ENCODE measurements at places on chromosomes 16 and 17.

- no peak for DNase-seq
These were observed 1380.5 kb upstream of the CDH8 start for GRCh38 chr16:63416712-63417111.

- peak; percentile 58 for DNase-seq
These were observed 2.3 kb downstream of the BAHCC1 start for GRCh38 chr17:81397314-81398175.

DNA sequence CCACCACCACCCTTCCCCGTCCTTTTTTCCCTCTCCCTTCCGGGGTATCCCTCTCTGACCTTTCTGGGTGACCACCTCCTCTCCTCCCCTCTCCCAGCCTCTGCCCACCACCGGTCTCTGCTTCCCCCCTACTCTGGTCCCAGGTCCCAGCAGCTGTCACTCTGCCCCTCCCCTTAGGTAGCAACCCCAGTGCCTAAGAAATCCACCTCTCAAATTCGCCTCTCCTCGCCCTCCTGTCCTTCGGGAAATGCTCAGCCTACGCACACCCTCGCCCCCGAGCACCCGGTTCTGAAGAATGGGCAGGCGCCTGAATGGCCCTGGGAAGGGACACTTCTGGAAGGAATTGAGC is 775 bp upstream of the SP6 start:
- DNase-seq, result no peak

DNA sequence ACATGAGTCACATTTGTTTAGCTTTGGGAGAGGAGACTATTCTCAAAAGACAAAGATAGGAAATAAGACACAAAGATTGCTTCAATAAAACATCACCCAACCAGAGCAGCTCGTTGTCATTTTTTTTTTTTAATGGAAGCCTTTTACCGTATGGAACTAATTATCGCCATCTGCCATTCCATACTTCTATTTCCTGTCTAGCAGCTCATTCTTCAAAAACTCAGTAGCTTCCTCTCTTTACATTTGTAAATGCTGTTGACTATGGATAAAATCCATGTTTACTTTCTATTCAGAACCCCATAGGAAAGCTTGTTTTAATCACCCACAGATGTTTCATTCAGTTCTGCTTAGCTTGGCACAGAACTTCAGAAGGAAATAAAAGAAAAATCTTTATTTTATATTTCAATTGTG is 110.0 kb upstream of the PSMD7 start:
- DNase-seq, result no peak

DNA sequence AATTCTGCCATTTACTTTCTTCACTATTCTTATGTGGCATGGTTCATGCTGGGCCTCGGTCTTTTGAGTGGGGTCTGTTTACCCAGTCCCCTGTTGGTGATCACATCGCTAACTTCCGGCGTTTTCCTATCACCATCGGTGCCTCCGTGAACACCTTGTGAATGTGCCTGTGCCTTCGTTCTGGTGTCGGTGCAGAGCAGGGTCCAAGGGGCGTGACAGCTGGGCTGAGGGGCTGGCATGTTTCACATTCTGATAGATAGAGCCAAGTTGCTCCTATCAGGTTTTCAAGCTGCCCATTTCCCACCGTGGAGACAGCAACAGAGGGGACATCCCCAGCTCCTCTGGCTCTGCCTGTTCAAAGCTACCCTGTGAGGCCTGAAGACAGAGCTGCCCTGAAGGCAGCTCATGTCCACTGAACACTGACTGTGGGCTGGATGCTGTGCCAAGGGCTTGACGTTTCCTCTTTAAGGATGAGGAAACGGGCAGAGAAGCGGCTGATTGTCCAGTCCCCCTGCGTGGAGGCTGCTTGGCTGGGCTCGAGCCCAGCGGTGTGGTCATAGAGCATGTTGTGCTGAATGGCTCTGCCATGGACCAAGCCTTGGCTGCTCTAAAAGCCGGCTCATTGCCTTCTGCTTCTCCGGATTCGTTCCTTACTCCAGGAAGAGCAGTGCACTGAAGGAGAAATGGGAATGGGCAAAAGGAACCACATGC is 17.0 kb downstream of the DHODH start:
- no peak for DNase-seq

GRCh38 chr16:11347831-11348230 is 2.6 kb downstream of the RMI2 start:
- DNase-seq, result no peak

- DNase-seq, result no peak
These were observed 32.7 kb upstream of the SLC6A2 start for GRCh38 chr16:55622930-55623561.

- DNase-seq, result peak; percentile 72
These were observed 87.8 kb upstream of the NOL11 start for GRCh38 chr17:67629971-67630320.

- DNase-seq, result peak; percentile 30
These were observed 14.0 kb upstream of the SPHK1 start for GRCh38 chr17:76370261-76370993.

DNA sequence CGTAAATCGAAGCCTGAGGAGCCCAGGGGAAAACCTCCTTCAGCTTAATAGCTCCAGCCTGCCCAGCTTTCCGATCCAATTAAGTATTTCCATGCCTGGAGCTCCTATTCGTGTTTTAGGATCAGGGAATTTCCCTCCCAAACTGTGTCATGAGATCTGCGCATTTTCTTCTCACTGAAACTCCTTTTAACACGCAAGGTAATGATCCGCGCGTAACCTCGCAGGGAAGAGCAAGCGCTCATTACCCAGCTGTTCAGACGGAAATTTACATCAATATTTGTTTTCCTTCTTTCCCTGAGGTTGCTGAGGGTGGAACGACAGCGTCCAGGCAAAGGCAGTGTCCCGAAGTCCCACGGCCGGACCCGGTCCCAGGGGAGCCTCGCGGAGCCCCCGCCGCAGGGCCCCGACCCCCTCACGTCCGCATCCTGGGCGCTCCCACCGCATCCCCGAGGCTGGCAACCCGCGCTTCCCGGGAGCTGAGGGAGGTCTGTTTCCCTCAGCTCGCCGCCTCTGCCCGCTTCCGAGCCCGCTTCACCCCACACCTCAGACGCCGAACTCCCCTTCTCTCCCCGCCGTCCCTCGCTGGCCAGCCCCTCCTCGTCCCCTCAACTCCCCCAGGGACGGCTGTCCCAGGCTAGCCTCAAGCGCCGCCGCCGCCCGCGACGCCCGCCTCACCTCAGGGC is 415 bp downstream of the ABCA5 start:
- DNase-seq, result no peak

- no peak for DNase-seq
These were observed 698 bp downstream of the CD300C start for GRCh38 chr17:74544991-74545842.

GRCh38 chr16:707062-707538 is 1.5 kb upstream of the FBXL16 start:
- DNase-seq, result no peak

DNA sequence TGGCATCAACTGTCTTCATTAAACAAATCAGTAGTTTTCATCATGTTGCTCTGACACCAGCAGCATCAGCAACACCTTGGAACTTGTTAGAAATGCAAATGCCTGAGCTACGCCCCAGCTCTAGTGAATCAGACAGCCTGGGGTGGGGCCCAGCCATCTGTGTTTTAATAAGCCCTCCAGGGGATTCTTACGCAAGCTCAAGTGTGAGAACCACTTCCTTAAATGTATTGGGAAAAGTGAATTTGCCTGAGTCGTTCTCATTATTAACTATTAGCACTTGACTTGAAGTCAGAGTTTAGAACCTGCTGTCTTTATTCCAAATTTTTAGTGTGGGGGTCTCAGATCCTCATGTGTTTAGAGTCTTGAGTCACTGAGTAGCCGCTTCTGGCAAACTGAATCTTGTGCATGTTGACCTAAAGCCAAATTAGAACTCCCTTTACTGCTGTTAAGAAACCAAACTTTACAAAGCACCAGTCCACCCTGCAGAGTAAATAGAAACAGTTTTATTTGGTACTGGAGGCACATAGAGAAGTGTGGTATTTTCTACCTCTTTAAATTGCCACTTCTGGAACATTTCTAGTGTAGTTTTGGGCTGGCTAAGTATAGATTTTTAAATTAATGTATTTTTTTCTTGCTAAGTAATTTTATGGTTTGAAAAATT is 137.4 kb upstream of the COX10 start:
- DNase-seq, result peak; percentile 58

DNA sequence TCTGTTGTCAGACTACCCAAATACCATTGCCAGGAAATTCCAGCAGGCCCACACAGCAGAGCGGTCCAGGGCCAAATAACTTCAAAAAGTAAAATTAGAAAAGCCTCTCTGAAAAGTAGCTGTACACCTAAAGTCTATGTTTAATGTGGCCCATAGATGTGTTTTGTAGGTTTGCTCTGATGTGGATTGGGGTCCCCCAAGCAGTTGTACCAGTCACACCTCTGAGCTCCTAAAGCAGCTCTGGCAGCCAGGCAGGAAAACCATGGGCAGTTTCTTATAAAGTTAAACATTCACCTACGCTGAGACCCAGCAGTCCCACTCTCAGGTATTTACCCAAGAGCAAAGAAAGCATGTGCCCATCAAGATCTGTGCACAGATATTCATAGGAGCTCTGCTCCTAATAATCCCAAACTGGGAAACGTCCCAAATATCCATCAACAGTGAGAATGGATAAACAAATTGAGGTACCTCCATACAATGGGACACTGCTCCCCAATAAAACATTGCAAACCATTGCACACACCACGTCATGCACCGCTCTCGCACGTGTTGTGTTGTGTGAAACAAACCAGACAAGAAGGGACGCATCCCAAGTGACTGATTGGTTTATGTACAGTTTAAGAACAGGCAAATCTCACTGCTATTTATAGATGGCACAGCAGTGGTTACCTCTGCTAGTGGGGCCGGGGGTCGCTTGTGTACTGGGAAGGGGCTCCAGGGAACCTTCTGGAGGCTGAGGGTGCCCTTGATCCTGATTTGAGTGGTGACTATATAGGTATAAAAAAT is 15.8 kb upstream of the PRM1 start:
- no peak for DNase-seq

- no peak for DNase-seq
These were observed 28.9 kb upstream of the GSE1 start for GRCh38 chr16:85584267-85584666.

- DNase-seq, result no peak
These were observed 73.7 kb upstream of the NOL11 start for GRCh38 chr17:67644061-67644460.

DNA sequence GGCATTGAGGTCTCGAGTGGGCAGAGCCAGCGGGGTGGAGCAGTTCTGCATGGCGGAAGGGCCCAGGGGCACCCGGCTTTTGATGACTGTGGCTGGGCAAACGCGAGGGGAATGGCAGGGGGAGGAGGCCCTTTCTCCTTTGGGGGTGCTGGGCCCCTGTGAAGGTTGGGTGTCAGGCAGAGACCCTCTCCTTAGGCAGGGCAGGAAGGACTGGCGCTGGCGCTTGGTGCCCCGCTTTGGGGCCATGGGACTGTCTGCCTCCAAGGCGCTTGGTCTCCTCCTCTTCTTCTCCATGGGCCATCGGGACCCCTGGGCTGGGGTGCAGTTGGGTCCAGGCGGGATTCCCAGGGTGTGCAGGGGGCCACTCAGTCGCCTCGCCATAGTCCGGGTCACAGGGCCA is 12.8 kb upstream of the GFAP start:
- no peak for DNase-seq

DNA sequence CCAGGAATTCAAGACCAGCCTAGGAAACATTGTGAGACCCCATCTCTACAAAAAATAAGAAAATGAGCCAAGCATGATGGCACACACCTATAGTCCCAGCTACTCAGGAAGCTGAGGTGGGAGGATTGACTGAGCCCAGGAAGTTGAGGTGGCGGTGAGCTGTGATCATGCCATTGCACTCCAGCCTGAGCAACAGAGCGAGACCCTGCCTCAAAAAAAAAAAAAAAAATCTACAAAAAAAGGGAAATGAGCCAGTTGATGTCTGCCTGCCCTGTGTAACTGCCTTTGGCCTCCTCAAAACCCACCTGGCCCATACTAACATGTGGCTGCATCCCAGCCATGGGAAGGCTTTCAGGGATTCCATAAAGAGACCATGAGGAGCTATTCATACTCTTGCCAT is 4.5 kb downstream of the RANBP10 start:
- no peak for DNase-seq

DNA sequence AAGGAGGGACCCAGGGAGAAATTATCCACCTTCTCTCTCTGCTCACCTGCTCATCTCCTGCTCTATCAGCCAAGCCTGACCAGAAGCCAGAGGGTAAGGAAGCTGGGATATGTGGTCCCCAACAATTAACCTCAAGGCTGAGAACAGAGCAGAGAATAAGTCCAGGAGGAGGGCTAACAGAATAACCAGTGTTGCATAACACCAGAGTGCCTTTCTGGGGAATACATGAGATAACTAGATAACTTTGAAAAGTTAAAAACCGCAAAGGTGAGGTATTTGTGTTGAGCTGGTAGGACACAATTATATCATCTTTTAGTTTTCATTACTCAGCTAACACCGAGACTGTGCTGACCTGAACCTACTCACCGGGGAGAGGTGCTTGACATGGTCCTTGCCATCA is 180.8 kb downstream of the SALL1 start:
- DNase-seq, result no peak

DNA sequence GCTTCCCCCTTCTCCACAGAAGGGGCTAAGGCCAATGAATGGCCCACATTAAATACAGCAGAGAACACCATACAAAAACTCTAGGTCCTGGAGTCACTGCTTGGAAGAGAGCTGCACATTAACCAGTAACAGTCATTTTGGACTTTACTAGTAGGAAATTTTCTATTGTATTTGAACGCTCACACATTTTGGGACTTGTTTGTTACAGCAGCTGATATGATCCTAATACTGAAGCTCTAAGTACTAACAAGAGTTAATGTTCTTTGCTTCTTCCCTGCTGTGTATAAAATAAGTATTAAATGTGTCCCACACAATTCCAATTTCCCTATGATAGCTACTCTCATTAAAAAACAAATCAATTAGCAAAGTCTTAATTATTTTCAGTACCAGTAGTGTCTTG is 148.3 kb upstream of the IRX3 start:
- no peak for DNase-seq

- peak; percentile 26 for DNase-seq
These were observed 51.8 kb downstream of the SMPD3 start for GRCh38 chr16:68396481-68396880.

GRCh38 chr17:10821054-10821453 is 16.8 kb downstream of the PIRT start:
- no peak for DNase-seq

- DNase-seq, result no peak
These were observed 26.7 kb downstream of the DNAH9 start for GRCh38 chr17:11624976-11625375.

- DNase-seq, result no peak
These were observed 674 bp downstream of the PPP1R27 start for GRCh38 chr17:81833921-81834830.

GRCh38 chr17:5585836-5586521 is 1.7 kb upstream of the NLRP1 start:
- DNase-seq, result no peak

DNA sequence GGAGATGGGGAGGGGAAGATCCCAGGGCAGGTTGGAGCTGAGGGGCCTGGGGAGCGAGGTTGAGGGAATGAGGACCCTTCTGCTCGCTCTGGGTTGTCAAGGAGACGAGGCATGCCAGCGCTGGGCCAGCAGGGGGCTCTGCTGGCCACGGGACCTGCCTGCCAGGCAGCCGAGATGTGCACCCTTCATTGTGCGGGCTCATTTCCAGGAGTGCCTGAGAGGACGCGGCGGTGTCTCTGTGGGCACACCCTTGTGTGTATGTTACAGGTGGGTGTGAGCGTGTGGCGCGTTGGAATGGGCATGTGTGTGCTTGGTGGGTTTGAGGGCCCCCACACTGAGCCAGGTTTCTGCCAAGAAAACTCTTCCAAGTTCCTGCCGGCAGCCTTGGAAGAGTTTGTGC is 15.9 kb downstream of the ARHGAP23 start:
- DNase-seq, result peak; percentile 67

- no peak for DNase-seq
These were observed 295.4 kb upstream of the AXIN2 start for GRCh38 chr17:65856865-65857264.

Measured in Kasumi-1 (cell line).